ENCODE measurements at places on chromosomes 12 and 14. TPM values are rescaled to one million over a fixed set of nuclear protein-coding genes. Genes with fewer than 3 reads are reported as not detected.

GTF2H3 gene
- 45.6 TPM for total RNA-seq

GARIN6 gene
- total RNA-seq = not detected

PTHLH gene
- total RNA-seq = not detected

SLCO1C1 gene
- total RNA-seq = not detected

DNA sequence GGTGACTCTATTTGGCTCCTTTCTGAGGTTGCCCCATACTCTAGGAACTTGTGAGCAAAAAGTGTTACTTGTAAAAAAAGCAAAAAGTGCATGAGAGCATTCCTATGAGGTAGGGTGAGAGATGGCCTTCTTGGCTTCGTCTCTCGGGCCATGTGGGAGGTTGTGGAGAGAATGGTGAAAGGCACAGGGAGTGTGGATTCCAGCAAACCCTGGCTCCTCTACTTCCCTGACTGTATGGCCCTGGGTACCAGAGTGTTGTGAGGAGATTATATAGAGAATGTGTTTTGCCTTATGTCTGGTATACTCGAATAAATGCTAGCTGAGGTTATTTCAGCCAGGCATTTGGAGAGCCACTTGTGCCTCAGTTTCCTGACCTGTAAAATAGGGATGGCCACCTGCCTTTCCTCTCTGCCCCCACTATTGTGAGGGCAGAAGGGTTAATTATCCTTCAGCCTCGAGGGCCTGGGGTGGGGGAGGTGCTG lies 11.0 kb downstream of the PLEKHG3 start:
- H3K27ac ChIP-seq = peak overlapping the region; percentile 91
- no peaks in the 10 kb centered on the region for H3K27me3 ChIP-seq
- peaks cover 2% of the 10 kb centered on the region for H3K36me3 ChIP-seq
- no peak for DNase-seq
- no peak overlapping the region for H3K4me3 ChIP-seq

DNA sequence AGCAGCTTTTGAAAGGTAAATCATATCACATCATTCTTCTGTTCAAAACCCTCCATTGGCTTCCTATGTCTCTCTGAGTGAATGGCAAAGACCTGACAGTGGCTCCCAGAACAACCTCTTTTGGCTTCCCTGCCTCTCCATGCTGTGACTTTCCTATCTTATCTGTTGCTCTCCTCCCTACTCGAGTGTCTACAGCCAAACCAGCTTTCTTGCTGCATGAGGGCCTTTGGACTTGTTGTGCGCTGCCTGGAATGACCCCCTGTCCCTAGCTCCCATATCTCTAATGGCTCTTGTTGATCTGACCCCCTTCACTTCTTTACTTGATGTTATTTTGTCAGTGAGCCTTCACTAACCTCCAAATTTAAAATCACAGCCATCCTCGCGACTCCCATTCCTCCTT lies 2.5 kb downstream of the SYNE2 start:
- no peak overlapping the region for H3K4me3 ChIP-seq
- no peak overlapping the region for H3K27ac ChIP-seq
- DNase-seq = peak; percentile 35
- peaks cover 15% of the 10 kb centered on the region for H3K4me1 ChIP-seq
- no peaks in the 10 kb centered on the region for H3K27me3 ChIP-seq
- H3K36me3 ChIP-seq = no peaks in the 10 kb centered on the region

GRCh38 chr12:105025890-105026289 lies 39.8 kb downstream of the NOPCHAP1 start:
- no peak for DNase-seq
- H3K36me3 ChIP-seq = no peaks in the 10 kb centered on the region
- no peak overlapping the region for H3K4me3 ChIP-seq
- no peaks in the 10 kb centered on the region for H3K27me3 ChIP-seq
- no peak overlapping the region for H3K27ac ChIP-seq
